Activated gamma-delta T cell (primary cell): ENCODE measurements at places on chromosomes 4 and X.

DNA sequence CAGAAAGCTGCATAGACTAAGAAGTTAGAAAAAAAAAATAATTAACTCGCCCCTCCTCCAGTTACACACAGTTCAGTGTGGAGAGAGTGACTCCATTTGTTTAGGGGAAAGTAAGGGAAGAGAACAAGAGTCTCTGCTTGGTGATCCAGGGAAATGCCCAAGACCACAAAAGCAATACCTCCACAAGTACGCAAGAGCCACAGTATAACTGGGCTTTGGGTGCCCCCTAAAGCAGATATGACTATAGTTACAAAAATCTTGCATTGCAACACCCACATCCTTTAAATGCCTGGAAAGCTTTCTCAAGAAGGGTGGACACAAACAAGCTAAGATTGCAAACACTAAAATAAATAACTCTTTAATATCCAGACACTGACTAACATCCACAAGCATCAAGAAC lies 164.2 kb upstream of the NRK start:
- DNase-seq: no peak

GRCh38 chrX:16077811-16078210 lies 45.6 kb upstream of the GRPR start:
- DNase-seq: no peak

- no peak for DNase-seq
Observed at GRCh38 chr4:68256284-68256683, 10.8 kb upstream of the TMPRSS11B start.

GRCh38 chr4:161907590-161907955 lies 256.2 kb downstream of the FSTL5 start:
- no peak for DNase-seq

- DNase-seq: no peak
Observed at GRCh38 chr4:176971576-176972115, 178.9 kb upstream of the VEGFC start.

DNA sequence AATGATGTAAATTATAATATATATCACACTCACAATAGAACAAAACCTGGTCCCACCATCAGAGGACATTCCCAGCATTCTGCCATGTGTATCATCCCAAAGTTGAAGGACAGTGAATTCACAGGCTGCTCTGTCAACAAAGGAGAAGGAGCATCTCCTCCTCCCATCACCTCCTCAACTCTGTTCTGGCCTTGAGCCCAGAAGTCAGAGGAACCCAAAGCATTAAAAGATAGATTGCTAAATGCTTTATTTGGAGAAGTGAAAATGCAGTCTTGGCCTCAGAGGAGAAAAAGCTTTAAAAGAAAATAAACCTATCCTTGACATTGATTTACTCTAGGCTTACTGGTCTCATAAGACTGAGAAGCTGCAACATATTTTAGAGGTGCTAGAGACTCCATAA lies 268.8 kb upstream of the RASGEF1B start:
- no peak for DNase-seq

DNA sequence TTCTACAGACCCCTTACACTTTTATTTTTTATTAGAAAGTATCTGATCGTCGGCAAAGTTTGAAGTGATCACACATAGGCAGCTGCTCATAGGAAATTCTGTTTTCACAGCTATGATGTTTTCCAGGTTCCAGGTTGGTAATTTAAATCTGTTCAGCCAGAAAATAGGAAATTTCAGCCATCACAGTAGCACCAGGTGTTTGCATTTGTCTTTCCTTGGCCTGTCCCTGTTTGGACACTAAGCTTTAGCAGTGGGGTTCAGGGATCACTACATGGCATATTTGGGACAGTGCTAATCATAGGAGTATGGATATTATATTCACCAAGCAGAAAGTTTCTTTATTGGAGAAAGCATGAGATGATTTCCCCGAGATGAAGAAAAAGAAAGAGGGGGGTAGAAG lies 92.9 kb downstream of the ANK2 start:
- DNase-seq: no peak
